ENCODE measurements at places on chromosomes 4 and X. TPM values are rescaled to one million over a fixed set of nuclear protein-coding genes. Genes with fewer than 3 reads are reported as not detected.

Gene CT55
- not detected for total RNA-seq

Gene S100P
- total RNA-seq = not detected

Gene RBM47
- total RNA-seq = 4.4 TPM

Gene NXF2
- total RNA-seq = not detected

Gene HAND2
- total RNA-seq = 22.7 TPM

Gene CITED1
- 0.37 TPM for total RNA-seq

Gene PWWP3B
- 35.0 TPM for total RNA-seq

All from uterine smooth muscle cell (primary cell).